Choroid plexus epithelial cell (primary cell): ENCODE measurements at places on chromosomes 3 and 15.

DNA sequence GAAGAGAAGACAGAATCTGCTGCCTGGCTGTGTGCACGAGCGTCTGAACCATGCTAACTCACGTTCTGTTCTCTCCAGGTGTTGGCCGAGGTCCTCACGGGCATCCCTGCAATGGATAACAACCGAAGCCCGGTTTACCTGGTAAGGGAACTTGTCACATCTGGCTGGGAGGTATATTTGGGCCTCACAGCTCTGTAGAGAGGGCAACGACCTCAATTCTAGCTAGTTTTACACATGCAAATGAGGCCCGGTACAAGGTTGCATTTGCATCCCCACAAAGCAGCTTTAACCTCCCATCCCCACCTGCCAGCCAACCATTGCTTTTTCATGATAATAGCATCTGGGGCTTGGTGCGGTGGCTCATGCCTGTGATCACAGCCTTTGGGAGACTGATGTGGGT lies 22.0 kb upstream of the TATDN2 start:
- DNase-seq: no peak

GRCh38 chr3:4862973-4863372 lies 116.3 kb upstream of the BHLHE40 start:
- no peak for DNase-seq

- DNase-seq: peak; percentile 69
These were observed 120.9 kb upstream of the ZBED2 start for GRCh38 chr3:111715911-111716523.

DNA sequence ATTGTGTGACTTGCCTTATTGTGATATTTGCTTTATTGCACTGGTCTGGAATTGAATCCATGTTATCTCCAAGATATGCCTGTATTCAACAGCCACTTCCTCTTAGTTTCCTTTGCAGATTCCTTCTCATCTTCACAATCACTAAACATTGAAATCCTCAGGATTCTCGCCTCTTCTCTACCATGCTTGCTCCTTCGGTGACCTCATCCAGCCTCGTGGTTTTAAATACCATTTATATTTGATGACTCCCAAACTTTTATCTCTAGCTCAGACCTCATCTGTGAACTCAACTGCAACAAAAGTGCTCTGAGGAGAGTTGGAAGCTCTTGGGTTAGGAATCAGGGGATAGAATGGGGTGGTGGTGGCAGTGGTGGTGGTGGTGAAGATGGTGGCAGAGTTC lies 19.9 kb downstream of the POLR2M start:
- DNase-seq: no peak

- peak; percentile 28 for DNase-seq
These were observed 136.8 kb upstream of the PLXNA1 start for GRCh38 chr3:126845920-126846715.

DNA sequence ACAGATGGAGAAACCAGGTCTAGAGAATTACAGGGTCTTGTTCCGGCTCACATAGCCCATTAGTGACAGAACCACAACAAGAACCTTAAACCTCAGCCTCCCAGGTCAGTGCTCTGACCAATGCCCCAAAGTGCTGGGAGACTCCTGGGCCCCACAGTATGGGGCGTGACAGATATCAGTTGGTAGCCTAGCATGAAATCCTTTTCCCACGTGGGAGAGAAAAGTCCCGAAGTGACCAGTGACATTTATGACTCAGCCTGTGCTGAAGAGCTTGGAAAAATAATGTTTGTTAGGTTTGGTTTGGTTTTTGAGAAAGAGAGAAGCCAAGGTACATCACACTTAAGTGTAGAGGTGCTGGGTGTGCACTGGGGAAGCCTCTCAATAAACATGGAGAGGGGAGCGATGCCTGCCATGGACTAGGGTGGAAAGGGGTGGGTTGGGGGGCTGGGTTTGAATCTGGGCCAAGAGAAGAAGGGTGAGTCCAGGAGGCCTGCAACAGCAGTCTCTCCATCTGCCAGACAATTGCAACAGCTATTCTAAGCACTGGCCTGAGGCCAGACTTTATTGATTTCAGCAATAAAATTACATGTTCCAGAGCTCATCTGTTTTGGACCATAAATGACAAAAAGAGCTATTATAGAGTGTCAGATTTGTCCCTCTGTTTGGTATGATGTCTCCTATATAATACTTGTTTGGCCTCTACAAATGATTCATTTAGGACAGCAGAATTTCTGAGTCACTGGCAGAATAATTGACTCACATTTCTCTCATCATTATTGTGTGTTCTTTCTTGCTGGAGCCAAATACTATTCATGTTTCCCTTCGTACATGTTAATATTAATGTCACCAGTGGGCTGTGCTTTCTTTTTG lies 43.4 kb downstream of the C2CD4A start:
- peak; percentile 60 for DNase-seq

- DNase-seq: no peak
These were observed 17.4 kb upstream of the CRTC3 start for GRCh38 chr15:90512276-90512675.

- peak; percentile 42 for DNase-seq
These were observed 1135.7 kb downstream of the IGSF11 start for GRCh38 chr3:117898722-117899522.

DNA sequence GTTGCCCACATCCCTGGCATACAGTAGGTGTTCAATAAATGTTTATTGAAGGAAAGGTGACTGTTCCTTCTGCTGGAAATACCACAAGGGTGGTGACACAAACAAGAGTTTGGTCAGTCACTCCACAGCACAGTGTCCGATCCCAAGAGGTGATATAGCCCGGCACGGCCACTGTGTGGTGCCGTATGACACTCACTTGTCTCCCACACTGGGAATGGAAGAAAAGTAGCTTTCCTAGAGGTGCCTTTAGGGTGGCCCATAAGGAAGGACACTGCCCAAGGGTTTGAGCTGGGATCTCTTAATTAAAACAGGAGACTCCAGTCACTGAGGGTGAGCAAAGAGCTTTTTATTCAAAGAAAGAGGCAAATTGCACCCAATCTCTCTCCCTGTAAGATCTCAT lies 40.5 kb downstream of the TGM4 start:
- DNase-seq: peak; percentile 44

- no peak for DNase-seq
These were observed 228.0 kb downstream of the UACA start for GRCh38 chr15:70535071-70535954.

- DNase-seq: no peak
These were observed 54.0 kb upstream of the SKOR1 start for GRCh38 chr15:67771189-67771800.

DNA sequence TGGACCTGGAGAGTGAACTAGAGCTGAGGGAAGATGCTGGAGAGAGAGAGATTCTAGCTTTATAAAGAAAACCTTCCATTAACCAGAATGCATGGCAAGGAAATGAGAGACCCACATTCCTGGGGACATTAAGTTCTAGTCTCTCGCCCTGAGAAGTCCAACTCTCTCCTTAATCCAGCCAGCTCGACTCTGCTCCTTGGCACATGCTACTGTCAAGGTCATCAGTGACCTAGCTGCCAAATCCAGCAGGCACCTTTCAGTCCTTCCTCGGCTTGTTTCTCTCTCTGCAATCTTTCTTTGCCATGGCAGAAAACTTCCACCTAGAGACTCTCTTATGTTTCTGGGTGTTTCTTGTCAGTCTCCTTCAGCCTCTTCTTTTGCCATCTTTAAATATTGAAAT lies 40.3 kb downstream of the DGKG start:
- DNase-seq: no peak

GRCh38 chr3:58544541-58544940 lies 7.6 kb upstream of the ACOX2 start:
- no peak for DNase-seq

- DNase-seq: no peak
These were observed 90.5 kb downstream of the MINAR1 start for GRCh38 chr15:79522656-79523055.
